Activated T-cell treated with anti-CD3 and anti-CD28 coated beads, Interleukin-2, amount 50 U/mL, for 24 hours (primary cell): ENCODE measurements at places on chromosomes 5 and 9.

DNA sequence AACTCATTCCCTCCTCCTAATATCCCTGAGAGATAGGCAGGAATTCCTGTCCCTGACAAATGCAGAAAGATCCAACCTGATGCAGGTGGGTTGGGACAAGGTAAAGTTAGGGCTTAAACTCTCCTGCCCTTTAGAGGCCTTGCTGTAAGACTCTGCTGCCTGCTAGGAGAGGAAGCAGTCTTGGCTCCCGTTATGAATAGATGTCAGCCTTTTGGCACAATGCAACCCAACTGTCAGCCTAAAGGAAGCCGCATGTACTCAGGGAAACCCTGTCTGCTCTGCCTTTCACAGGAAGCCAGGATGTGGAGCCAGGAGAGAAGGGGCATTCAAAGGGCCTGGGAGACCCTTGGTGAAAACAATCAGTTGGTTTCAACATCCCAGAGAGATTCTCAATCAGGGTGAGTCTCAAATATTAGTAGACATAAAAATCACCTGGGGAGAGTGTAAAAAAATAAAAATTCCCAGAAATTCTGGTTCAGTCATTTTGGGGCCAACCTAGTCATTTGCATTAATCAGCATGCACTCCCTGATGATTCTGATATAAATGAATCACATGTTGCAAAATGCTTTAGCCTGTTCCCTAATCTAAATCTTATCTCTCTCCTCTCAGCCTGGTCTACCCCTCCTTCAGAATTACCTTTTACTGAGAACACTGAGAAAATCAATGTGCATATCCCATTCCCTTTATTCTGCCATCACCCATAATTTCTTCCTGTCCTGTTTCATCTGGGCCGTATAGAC lies 136.2 kb upstream of the TRIM32 start:
- DNase-seq: no peak

DNA sequence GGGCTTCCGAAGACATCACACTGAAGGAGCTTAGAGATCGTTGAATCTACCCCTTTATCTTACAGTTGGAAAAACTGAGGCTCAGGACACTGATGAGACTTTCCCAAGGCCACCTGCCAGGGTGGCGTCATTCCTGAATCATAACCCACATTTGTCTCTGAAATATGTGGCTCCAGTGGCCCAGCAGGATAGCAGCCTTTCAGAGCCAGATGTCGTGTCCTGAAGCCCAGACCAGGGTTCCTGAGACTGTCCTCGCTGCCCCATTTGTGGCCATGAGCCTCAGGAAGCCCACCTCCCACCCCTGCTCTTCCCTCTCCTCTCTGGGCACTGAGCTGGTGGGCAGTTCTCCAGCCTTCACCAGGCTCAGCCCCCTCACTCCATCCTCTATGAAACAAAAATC lies 2.4 kb downstream of the HMCN2 start:
- no peak for DNase-seq

- no peak for DNase-seq
These were observed 157.4 kb downstream of the RMI1 start for GRCh38 chr9:84137968-84138367.

DNA sequence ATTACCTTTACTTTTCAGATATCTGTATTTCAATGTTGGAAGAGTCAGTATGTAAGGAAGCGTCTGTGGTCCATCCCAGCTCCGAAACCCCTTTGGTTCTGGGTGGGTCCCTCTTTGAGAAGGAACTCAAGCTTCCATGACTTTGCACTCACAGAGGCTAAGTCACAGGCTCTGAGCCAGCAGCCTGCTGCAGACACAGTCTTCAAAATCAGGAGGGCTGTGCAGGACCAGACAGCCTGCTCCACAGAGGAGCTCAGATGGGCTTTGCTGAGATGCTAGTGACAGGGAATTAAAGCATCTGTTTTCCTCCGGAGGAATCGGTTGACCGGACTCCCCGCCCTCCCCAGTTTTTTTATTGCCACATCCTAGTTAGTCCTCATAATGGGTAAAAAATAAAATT lies 126.4 kb upstream of the ICE1 start:
- no peak for DNase-seq

DNA sequence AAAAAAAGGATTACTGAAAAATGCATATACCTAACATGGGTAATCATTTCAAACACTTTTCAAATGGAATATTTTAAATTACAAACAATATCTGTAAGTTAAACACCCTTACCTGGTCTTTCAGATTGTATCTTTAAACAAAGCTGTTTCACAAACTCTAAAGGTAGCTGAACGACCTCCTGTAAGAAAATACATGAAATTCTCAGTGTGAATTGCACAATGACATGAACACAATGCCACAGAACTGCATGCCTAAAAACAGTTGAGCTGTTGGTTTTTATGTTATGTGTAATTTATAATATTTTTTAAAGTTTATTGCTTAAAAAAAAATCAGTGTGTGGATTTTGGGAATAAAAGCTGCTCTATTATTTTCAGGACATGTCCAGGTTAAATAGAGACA lies 17.5 kb downstream of the IPPK start:
- DNase-seq: no peak

- DNase-seq: no peak
These were observed 620.1 kb downstream of the TLE1 start for GRCh38 chr9:81069038-81069795.

DNA sequence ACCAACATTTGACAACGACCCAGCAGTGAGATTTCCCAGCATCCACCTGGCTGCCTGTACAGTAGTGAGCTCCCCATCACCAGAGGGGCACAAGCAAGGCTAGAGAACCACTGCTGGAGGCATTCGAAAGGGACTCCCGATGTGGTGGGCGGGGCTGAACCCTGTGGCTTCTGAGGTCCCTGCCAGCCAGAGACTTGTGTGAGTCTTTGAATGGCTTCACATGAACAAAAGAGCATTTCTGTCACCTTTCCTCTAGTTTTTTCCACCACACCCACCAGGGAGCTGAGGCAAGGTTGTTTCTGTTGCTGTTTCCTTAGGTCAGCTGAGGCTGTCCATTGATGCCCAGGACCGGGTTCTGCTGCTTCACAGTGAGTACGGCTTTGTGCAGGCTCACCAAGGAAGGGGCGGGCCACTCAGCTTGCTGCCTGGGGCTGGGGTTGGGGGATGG lies 15.7 kb downstream of the RGS3 start:
- no peak for DNase-seq

DNA sequence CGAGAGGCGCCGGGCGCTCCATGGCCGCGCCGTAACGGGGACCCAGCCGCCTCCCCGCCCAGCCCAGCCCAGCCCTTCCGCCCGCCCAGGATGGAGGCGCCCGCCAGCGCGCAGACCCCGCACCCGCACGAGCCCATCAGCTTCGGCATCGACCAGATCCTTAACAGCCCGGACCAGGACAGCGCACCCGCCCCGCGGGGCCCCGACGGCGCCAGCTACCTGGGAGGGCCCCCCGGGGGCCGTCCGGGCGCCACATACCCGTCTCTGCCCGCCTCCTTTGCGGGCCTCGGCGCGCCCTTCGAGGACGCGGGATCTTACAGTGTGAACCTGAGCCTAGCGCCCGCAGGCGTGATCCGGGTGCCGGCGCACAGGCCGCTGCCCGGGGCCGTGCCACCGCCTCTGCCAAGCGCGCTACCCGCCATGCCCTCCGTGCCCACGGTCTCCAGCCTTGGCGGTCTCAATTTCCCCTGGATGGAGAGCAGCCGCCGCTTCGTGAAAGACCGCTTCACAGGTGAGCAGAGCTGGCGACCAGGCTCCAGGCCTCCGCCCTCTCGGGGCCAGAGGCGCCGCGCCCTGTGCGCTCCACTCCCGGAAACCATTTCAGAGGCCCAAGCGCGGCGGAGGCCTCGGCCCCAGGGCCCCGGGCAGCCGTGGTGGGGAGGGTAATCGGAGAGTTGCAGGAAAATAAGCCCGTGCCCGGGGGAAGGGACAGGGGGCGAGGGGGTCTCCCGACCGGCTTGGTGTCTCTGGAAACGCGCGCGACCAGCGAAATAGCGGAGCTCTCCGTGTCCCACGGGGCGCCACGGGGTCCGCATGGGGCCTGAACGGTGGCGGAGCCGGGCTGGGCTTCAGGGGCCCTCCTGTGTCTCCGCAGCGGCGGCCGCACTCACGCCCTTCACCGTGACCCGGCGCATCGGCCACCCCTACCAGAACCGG lies 496 bp downstream of the TLX3 start:
- DNase-seq: peak; percentile 39

DNA sequence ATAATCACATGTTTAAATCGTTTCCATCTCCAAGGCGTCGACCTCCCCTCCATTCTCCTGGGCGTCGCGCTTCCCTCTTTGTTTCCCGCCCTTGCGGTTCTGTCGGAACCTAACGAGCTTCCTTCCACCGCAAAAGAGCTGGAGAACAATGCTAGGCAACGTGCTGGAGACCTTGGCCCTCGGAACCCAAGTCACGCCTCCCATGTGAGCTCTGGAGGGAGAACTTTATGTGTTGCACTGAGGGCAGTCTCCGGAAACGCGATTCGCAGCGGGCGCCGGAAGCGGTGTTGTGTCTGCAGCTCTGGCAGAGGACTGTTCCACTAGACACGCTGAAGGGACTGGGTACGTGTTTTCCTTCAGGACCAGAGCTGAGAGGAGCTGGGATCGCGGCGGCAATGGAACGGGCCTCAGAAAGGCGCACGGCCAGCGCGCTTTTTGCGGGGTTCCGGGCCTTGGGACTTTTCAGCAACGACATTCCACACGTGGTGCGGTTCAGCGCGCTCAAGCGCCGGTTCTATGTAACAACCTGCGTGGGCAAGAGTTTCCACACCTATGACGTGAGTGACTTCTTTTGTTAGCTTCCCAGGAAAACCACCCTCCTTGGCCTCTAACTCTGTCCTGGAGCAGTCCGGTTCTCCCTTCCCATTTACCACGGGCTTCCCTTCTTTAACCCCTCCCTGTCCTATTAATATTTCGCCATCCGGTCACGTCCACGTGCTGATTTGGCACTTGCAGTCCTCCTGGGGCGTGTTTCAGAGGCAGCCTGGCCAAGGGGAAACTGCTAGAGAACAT lies at the start of gene WDR36:
Gene WDR36, plus strand, starts transcription at position 287 of the 792 bp plus-strand sequence. Its CDS starts 109 bp downstream, at position 396.
- peak; percentile 95 for DNase-seq

- DNase-seq: no peak
These were observed 7.3 kb downstream of the SH3RF2 start for GRCh38 chr5:145943674-145944121.

GRCh38 chr5:93226202-93226735 lies 354.8 kb downstream of the NR2F1-AS1 start:
- no peak for DNase-seq

GRCh38 chr5:94361832-94362796 lies 256.3 kb downstream of the KIAA0825 start:
- no peak for DNase-seq

- no peak for DNase-seq
These were observed 67.1 kb upstream of the SSBP2 start for GRCh38 chr5:81817980-81818379.

DNA sequence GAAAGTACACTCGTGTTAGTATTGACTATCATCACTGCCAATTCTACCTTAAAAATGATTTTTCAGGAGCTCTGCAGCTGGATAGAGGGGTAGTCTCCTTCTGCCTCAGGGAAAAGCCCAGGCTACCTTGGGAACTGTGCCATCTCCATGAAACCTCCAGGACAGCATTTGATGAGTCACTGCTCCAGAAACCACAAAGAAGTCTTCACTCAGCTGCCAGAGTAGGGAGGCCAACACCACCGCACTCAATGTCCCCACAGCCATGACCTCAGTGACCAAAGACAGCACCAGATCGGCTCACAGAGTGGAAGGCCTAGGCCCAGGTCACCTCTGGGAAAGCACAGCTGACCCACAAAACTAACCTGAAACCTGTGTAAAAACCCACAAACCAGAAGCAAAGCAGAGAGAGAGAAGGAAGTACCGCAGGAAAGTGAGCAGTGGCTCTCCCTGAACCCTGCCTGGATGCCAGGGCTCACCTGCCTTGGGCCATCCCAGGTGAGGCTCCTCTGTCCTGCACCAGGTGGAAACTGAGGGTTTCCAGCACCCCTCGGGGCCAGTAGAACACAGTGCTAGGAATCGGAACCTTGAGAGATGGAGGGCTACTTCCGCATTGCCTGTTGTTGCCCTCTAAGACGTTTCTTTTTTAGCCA lies 30.0 kb downstream of the S1PR3 start:
- DNase-seq: no peak

GRCh38 chr5:1911773-1912235 lies 29.1 kb upstream of the IRX4 start:
- no peak for DNase-seq

DNA sequence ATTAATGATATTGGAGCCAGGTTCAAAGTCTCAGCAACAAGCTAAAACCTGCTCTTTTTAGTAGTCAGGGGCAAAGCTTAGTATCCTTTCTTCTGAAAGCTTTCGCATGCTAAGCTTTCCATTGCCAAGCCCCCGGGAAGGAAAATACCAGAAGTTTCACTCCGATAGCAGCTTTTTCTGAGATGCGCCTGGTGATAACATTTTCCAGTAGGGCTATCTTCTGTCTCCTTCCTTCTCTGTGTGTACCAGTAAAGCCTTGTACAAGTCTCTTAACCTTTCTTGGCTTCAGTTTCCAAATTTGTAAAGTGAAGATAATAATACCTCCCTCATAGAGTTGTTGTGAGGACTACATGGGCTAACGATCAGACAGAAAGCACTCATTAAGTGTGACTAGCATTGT lies 36.7 kb downstream of the DOCK8 start:
- DNase-seq: no peak

GRCh38 chr5:12845549-12846159 lies 941.4 kb upstream of the CTNND2 start:
- DNase-seq: no peak

GRCh38 chr5:119655061-119655460 lies 25.7 kb downstream of the FAM170A start:
- no peak for DNase-seq

- no peak for DNase-seq
These were observed 68.0 kb downstream of the FGF10 start for GRCh38 chr5:44321144-44321725.

DNA sequence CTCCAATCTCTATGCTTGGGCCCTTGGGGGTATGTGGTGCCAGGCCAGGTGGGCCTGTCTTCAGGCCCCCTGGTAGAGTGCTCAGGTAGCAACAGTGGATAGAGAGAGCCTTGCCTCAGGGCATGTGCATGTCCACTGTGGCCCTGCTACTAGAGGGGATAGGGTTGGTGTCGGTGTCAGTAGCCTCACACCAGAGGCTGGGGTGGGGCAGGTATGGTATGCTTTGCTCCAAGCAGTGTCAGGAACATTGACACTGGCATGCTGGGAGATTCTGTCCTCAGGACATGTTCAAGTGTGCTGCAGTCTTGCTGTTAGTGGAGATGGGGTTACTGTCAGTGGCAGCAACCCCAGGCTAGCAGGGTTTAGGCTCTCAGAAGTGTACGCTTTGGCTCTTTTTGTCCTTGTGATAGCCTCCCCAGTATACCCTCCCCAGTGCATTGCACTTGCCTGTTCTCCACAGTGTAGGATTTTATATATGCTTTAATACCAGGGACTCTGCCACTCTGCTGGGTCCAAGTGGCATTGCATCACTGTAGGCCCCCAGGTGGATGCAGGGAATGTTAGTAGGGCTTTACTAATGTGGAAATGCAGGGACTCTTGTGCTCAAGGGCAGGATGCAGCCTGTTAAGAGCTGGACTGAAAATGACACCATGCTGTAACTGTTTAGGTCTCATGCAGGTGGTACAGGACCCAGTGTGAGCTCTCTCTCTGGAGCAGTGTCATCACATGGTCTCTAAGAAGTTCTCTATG lies 21.6 kb downstream of the RIC1 start:
- no peak for DNase-seq

- DNase-seq: no peak
These were observed 32.5 kb downstream of the OR1J1 start for GRCh38 chr9:122445155-122445749.
